ENCODE measurements at places on chromosomes 6 and 20.
A peak's percentile ranks its signal among the peaks of the same experiment; 100 is the strongest.

- DNase-seq = peak; percentile 70
These were observed 53.7 kb upstream of the TMX4 start for GRCh38 chr20:8073024-8073832.

DNA sequence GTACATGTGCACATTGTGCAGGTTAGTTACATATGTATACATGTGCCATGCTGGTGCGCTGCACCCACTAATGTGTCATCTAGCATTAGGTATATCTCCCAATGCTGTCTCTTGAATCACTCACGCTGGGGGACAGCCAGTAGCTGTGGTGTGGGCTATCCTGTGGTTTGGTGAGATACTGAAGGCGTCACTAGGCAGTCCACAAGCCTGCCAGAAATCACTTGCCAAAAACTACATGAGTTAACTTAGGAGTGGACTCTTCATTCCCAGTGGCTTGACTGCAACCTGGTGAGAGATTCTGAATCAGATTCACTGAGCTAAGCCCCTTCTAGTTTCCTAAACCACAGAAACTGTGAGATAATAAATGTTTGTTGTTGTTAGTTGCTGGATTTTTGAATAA is 191.3 kb downstream of the TSHZ2 start:
- DNase-seq = no peak

DNA sequence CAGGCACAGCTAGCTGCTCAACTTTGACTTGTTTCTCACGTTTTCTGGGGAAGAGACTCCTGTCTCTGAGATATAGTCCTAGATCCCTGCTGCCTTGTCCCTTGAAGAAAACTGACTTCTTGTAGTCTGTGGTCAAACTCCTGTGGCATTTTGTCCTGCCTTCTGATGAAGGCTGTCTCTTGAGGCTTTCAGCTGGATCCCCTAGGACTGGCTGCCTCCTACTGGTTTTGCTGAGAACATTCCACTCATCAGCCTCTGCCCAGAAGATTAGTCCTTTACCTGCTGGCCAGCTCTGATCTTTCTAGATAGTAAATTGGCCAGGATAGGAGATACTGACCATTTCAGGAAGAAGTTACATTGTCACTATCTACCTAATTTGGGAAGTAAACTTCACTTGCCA is 71.9 kb upstream of the CNR1 start:
- DNase-seq = peak; percentile 22

GRCh38 chr20:31716818-31717477 is 5.7 kb downstream of the BCL2L1 start:
- no peak for DNase-seq

DNA sequence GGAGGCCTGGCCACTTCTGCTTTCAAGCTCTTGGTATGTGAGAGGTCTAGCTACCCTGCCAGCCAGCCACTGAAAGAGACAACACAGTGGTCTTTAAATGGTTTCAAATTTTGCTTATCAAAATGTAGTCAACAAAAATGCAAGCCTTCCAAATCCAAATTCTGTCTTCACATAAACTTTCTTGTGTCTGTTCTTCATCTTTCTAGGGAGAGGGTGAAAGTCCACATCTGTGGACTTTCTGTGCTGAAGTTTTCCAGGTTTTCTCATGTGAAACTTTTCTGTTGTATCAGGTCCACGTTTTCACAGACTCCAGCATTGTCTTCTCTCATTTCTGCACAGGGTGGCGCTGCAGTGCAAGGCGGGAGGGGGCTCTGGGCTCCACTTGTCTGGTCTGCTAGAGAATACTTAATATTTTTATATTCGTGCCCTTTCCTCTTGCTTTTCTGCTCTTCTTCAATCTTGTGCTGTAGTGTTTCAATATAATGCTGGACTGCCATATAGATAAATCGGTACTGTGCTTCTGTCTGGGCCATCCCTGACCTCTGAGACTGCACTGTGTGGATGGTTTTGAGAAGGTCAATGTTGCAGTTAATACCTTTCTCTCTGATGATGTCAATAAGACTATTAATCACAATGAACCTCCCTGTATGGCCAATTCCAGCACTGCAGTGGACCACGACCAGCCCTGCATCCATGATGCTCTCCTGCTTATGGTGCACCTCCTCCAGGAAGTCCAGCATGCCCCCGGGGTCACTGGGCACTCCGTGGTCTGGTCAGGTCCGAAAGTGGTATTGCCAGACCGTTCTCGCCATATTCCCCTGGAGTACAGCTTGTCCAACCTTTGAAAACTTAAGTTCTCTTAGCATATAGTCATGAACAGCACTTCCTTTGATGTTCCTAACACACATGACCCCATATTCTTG is 161.6 kb upstream of the TNFAIP3 start:
- peak; percentile 85 for DNase-seq

- no peak for DNase-seq
These were observed 35.8 kb downstream of the ZBTB46 start for GRCh38 chr20:63795178-63795830.

GRCh38 chr6:44837255-44837654 is 449.7 kb downstream of the CDC5L start:
- DNase-seq = no peak

GRCh38 chr20:634148-634925 is 18.7 kb downstream of the SRXN1 start:
- DNase-seq = no peak

GRCh38 chr6:106574741-106575458 is 54.4 kb downstream of the RTN4IP1 start:
- DNase-seq = peak; percentile 52

GRCh38 chr6:44053106-44053756 is 74.0 kb downstream of the MRPL14 start:
- no peak for DNase-seq

DNA sequence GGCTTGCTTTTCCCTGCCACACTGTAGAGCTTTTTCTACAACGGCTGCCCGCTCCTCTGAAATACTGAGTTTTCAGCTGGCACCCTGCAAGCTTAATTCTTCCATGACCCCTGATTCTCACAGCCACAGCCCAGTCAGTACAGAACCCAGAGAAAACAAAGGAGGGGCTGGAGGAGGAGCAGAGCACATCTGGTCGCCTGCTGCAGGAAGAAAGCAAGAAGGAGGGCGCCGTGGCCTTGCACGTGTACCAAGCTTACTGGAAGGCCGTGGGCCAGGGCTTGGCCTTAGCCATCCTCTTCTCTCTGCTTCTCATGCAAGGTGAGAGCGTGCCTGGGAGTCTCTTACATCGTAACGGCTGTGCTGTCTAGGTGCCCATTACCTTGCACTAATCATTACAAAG is 11.3 kb downstream of the DLK2 start:
- DNase-seq = no peak

DNA sequence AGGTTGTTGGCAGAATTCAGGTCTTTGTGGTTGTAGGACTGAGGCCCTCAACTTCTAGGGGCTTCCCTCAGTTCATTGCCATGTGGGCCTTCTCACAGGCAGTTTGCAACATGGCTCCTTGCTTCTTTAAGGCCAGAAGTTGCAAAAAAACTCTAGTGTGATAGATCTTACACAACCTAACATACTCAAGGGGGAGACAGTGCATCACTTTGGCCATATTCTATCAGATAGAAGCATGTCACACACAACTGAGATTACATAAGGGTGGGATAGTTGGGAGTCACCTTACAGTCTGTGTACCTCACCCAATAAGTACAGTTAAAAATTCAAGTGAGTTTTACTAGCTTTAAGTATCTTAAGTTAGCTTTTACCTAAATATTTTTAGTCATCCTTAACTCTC is 1.6 kb downstream of the SIRPD start:
- no peak for DNase-seq

DNA sequence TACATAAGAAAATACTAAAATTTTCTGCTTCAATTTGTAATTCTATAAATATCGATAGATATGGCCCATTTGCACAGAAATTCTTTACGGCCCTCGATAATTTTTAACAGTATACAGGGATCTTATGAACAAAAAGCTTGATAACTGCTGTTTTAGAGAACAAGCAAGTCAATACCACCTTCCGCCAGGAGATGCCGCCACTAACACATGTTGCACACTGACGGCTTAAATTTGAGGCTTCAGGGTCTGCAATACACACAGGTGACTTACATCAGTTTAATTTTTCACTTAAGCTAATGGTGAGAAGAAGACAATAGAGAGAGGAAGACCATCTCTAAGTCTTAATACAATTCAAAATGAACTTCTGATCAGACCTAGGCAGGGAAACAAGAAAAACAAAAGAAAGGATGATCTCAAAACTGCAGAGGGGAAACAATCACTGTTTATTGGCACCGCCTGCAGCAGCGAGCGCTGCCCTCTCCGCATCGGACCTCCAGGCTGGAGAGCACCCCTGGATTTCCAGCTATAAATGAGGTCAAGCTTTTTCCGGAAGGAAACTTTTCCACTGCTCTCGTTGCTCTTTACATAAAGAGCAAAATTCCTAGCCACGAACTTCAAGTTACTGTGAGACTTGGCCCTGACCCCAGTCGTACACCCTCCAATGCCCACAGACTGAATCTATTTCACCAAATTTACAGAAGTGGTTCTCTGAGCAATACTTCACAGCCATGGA is 53.9 kb downstream of the OTOR start:
- DNase-seq = peak; percentile 73

- DNase-seq = no peak
These were observed 80.8 kb downstream of the CBFA2T2 start for GRCh38 chr20:33570743-33571142.

DNA sequence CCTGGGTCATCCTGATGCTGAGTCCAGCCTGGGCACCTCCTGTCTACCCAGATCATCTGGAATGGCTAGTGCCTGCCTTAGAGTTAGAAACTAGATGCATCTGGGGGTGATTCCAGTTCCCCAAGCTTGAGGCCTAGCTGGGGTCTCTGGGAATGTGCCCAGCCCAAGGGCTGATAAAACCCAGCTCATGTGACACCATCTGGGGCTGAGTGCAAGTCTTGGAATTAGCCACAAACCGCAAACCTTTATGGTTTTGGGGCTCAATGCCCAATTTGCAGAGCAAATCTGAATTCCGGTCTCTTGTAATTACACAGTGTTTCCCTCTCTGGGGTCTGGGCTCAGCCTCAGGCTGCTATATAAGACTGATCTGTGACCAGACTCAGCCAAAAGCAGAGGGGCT is at the start of gene BPIFB4:
Gene BPIFB4 (plus strand): TSS at position 385 of the 400 bp plus-strand sequence. CDS start 1,884 bp downstream, outside the sequence.
- peak; percentile 81 for DNase-seq

DNA sequence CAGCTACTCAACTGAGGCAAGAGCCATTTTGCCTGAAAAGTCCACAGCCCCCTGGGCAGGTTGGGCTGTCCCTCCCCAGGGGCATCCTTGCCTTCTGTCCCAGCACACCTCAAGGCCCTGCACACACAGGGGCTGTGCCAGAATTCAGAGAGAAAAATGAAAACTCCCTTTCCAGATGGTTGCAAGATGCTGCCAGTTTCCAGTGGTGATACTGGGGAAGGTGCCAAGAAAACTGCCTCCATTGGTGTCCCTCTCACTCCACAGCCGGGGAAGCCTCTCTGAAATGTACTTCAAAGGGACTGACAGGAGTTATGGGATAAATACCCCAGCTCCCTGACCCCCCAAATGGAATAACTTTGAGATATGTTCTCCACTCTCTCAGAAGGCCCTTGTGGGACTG is 154.2 kb upstream of the MAFB start:
- DNase-seq = no peak

GRCh38 chr6:92109956-92110355 is 1309.4 kb downstream of the EPHA7 start:
- no peak for DNase-seq

- no peak for DNase-seq
These were observed 43.0 kb downstream of the HDDC2 start for GRCh38 chr6:125258651-125259353.

- DNase-seq = no peak
These were observed 178.2 kb downstream of the LRFN2 start for GRCh38 chr6:40408786-40409542.

DNA sequence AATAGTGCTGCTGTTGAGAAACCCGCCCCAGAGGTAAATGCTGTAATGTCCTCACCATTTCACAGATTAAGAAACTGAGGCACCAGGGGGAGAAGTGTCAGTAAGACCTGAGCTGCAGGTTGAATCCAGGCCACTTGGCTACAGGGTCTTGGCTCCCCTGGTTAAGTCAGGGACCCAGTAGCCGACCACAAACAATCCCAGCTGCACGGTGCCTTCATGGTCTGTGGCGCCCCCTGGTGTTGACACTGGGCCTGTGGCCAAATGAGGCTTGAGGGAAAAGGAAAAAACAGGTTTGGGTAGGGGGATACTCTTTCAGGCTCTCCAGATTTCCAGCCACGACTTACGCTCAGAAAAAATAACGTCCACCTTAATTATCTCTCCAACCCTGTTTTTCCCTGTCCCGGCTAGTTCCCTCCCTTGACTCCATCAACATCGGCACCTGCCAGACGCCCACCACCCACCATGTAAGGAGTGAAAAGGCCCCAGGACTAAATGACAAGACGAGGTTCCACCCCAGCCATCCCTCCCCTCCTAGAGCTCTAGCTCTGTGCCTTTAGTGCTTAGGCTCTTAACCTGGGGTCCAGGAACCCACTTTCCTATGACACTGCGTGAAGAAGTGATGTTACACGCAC is 47.7 kb upstream of the POLR1H start:
- DNase-seq = peak; percentile 45

- peak; percentile 70 for DNase-seq
These were observed 103.2 kb upstream of the BEND6 start for GRCh38 chr6:56851541-56852259.

DNA sequence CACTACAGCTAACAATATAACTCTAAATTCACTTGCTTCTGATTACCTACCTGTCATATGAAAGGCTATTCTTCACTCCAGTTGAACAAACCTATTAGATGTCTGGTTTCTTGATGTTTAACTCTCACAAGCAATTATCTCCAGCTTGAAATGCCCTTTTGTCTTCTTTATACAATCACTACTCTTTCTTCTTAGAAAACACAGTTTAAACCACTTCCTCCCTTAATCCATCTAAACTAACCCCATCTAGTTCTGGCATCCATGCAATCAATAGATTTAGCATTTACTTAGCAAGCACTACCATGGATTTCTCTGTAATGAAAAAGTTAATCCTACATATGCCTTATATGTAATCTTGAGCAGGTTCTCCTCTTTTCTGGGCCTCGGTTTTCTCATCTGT is 127.3 kb downstream of the ATXN1 start:
- DNase-seq = no peak

GRCh38 chr6:3287976-3288707 is 29.4 kb downstream of the PSMG4 start:
- DNase-seq = no peak

DNA sequence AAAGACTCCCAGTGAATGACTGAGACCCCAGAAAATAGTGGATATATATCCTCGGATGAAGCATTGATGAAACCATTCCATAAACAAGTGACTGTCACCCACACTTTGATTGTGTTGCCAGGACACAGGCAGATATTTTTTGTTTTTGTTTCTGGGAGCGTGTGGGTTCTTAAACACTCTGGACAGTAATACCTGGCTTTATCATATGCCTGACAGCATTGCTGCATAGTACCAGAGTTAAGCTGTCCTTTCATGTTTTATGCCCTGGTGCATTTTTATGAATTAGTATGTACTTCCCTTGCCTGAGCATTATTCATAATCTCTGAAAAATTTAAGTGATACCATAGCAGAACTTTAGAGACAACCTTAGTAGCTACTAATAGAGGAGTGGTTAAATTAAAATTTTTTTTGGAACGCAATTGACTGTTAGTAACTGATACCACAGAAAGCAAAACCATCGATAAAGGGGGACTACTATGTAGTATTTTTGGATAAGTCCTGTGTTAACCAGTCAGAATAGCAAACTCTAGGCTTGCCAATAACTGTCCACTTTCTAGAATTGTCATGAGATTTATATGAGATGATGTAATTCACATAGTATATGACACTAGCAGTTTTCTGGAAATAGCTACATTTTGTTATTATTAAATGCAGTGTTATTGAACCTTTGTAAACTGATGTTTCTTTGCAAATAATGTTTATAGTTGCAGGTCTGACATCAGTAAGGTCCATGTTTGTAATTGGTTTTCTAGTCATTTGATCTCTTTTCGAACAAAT is 30.4 kb downstream of the SENP6 start:
- DNase-seq = no peak
